ENCODE measurements at places on chromosomes 6 and 20.

DNA sequence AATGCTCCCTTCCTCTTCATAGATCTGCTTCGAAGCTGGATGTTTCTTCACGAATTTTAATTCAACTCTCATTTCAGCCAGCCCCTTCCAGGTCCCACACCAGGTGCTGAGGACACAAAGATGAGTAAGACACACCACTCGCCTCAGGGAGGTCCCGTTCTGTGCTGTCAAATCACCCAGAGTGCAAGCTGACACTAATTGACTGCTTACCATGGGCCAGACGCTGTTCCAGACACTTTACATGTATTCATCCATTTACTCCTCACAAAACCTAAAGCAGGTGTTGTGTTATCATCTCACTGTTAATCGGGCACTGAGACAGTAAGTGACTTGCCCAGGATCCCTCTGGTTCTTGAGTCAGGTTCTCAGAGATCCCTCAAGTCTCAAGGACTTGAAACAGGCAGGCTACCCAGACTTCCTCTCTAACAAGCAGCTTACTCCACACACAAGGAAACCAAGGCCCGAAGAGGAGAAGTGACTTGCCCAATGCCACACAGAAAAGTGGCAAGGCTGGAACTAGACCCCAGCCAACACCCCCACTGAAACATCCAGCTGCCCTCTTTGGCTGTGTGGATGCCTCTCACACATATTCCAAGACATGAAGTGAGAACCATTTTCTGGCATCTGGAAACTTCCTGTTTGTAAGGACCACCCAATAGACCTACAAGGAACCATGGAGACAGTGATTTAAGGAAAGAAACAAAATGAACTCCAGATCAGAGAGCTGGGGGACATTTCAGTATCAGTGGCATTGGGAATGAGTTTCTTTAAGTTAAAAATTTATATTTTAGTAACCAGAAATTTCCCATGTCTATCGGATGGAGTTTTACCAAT lies 174.5 kb downstream of the CDC5L start:
- no peak for DNase-seq

DNA sequence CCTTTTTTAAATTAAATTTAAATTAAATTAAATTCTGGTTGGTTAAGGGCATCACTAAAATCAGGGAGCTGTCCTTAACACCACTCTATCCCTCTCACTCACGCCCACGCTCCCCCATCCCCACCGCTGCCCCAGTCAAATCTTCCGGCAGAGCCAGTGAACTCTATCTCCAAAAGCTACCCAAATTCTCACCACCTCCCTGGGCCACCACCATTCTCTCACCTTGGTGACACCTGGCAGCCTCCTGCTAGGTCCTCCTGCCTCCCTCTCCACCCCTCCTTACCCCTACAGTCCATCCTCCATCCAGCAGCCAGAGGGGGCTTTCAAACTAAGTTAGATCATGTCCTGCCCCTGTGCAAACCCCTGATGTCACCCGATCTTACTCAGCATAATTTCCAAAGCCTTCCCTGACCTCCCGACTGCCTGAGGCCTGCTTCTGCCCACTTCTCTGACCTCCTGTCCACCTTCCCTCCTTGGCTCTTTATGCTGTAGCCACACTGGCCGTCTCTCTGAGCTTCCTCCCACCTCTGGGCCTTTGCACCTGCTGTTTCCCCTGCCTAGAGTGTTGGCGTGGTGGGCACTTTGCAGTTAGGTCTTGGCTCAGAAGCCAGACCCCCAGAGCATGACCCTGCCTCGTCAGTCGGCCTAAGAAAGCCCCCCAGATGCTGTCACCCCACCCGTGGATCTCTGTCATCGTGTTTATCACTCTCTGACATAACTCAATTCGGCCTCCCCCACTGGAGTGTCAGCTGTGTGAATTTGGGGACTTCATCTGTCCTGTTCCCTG lies 24.7 kb downstream of the PTGIS start:
- DNase-seq = no peak

DNA sequence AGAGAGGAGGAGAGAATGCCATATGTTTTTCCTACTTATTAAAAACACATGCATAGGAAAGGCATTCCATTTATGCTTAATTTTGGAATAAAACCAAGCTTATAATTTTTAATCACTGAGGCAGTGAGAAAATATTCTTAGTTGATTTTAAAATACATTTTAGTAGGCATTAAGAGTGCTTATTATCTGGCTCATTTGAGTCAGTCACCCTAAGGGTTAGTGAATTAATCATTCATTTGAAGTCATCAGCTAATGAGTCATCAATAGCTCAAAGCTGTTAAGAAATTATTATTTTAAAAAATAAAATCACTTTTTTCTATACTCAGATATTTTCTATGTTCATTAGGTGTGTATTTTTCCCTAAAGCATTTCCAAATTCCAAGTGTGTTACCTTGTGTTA lies 81.6 kb downstream of the TMEM200A start:
- DNase-seq = no peak

DNA sequence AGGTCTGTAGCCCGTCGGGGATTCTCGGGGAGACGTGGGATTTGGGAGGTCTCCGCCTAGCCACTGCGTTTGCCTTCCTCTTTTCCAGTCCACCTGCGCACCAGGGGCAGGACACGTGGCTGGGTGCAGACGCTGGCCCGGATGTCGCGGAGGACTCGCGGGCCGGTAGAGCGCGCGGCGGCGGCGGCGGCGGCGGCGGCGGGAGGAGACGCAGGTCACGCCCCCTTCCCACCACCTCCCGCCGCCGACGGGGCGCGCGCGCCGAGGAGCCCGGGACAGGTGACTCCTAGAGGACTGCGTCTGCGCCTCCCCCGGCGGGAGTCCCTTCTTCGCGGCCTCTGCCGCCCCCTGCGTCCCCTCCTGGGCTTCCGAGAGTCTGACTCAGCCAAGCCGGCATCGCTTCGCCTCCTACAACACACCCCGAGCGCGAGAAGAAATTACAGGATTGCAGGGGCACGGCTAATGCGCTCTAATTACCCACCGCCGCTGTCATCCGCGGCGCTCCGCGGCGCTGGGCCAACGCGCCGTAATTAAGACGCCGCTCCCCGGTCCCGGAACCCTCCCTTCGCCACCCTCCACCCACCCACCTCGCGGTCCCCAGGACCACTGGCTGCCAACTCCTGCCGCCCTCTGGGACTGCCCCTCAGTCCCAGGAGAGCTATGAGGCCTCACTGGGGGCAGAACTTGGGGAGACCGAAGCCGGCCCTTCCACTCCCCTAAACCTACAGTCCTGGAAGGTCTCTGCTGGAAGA lies 124.5 kb downstream of the MRPL14 start:
- DNase-seq = peak; percentile 65

GRCh38 chr20:62339647-62340062 lies 27.5 kb downstream of the LAMA5 start:
- no peak for DNase-seq

GRCh38 chr20:61871913-61872312 lies 193.8 kb downstream of the TAF4 start:
- no peak for DNase-seq

GRCh38 chr20:35150846-35151579 lies 3.9 kb upstream of the EDEM2 start:
- DNase-seq = no peak

- DNase-seq = no peak
Measured at GRCh38 chr6:12804952-12805645, 88.5 kb downstream of the PHACTR1 start.

GRCh38 chr6:33907227-33907626 lies 103.4 kb upstream of the MLN start:
- no peak for DNase-seq

DNA sequence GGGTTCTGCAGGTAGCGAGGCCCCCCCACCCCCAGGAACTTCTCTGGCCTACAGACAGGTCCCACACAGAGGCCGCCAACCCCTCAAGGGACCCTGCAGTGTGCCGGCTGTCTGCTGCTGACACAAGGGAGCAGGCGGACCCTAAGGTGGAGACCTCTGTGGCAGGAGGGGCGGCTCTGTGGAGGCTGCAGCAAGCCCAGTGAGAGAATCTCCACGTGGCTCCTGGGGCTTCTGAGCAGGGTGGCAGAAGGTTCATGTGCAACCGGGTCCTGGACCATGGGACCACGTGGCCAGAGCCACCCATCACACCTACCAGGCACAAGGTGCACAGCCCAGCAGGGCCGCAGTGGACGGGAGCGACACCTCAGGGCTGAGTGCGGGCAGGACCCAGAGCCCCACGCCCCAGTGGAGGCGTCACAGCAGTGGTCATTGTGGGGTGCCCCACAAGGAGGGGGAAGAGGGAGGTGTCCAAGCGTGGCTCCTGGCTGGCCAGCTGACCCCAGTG lies 4.3 kb downstream of the ARFRP1 start:
- no peak for DNase-seq

GRCh38 chr6:28719275-28719940 lies 193.7 kb downstream of the GPX5 start:
- DNase-seq = peak; percentile 12

DNA sequence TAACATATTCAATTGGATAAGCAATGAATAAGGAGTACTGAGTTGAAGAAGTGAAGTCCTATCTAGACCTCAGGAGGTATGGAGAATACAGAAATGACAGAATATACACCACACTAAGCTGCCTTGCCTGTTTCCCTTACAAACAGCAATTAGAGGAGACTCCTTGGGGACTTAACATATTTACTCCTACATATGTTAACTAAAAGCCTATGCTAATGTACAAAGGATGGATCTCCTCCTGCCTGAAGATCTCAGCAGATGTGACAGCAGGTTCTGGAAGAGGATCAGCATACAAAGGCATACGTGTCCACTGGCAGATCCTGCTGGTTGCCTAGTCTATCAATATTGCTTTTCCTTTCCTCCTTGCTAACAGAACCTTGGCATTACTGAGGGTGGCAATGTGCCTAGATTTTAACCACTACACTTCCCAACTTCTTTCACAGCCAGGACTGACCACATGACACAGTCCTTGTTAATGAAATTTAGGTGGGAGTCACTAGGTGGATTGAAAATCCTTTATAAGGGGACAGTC lies 29.6 kb downstream of the PRKN start:
- DNase-seq = no peak

DNA sequence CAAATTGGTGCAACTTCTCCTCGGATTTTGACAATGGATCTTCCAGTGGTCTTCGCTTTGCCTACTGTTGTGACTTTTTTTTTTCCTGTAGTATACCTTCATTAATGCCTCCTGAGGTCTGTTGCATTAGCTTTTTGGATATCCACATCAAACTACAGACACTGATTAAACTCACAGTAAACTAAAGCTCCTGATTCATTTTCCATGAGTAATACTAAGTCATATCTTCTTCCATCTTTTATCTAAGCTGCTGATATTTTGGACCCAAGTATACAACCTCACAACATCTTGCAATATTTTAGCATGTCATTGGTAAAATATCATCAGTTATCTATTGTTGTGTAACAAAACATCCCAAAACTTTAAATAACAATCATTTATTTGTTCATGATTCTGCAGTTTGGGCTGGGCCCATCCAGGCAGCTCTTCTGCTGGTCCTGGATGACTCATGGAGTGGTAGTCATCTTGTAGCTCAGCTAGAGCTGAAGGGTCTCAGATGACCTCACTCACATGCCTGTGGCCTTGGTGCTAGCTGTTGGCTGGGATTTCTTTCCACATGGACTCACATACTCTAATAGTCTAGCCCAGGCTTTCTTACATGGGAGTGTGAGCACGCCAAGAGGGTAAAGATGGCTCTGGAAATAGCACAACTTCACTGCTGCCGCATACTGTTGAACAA lies 78.3 kb upstream of the SRSF6 start:
- no peak for DNase-seq

GRCh38 chr20:62928246-62928939 lies 2.1 kb upstream of the DIDO1 start:
- no peak for DNase-seq

GRCh38 chr6:18513253-18513798 lies 126.2 kb downstream of the RNF144B start:
- DNase-seq = no peak

DNA sequence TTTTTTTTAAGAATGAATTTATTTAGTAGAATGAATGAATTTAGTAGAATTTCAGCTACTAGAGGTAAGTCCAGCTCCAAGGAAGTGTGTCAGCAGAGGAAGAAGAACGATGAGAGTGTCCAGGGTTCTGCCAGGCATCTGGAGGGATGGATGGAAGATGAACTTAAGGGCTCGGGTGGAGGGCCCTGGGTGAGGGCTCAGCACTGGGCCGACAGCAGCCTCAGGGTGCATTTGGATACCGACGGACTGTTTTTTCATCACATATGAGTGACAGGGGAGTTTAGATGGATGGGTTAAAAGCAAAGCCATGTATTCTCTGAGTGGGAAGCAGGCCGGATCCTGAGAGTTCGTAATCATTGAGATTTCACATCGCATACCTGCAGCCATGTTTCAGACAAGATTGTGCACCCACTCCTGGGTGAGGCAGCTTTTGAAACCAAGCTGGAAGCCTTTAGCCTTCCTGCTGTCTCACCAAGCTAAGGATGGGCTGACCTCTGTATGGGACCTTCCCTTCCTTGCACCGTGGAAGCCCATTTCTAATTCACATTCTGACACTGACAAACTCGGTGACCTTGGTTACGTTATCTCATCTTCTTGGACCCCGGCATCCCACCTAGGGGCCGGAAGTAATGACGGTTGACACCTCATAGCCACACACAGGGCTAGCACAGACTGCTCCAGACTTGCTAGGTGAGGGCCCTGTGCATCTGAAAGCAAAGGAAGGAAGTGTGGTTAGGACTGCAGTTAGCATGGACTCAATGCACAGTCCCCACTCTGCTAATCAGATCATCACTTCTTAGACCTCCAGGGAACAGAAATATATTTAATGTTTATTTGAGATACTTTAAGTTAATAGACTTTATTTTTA lies 228.5 kb downstream of the SLC24A3 start:
- DNase-seq = no peak

- no peak for DNase-seq
Measured at GRCh38 chr20:695165-695866, 19.7 kb upstream of the SCRT2 start.
